ENCODE measurements at places on chromosomes 1 and 21.

- no peak for DNase-seq
Observed at GRCh38 chr1:228016653-228017355, 10.0 kb downstream of the WNT3A start.

DNA sequence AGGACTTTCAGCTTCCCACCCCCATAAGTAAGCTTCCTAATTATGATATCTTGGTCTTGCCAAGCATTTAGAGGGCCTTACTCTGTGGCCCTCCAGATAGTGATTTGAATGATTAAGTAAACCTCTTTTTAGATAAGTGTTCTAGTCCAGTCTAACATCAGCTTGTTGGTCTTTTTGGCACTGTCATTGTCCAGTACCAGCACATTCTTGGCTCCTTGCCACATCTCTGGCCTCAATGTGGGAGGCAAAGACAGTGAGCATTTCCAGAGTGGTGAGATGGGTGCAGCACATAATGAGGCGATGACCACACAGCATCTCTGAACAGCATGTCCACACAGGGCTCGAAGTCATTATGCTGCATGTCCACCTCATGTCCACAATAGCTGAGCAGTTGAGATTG is 6.1 kb downstream of the CAPZA1 start:
- DNase-seq = no peak

DNA sequence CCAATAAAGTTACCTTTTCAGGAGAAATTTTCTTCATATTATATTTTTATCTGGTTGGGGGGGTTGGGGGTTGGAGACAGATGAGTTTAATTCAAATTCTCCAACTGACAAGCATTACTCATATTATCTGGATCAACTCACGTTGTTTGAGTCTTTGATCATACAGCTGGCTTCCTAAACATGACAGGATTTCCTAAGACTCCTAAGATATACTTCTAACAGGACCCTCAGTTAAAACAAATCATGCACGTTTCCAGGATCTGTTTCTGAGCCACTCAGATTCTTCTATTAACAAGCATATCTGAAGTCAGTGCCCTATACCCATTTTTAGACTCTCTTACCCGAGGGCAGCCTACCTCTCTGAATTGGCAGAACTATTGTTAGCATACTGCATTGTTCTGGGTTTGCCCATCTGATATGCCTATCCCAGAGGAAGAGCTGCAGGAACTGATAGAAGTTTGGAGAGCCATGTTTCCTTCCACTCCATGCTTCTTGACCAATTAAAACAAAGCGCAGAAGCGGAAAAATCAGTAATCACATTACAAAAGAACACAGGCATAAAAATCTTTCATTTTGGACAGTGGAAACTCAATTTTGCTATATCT is 653.9 kb downstream of the LTN1 start:
- DNase-seq = no peak

DNA sequence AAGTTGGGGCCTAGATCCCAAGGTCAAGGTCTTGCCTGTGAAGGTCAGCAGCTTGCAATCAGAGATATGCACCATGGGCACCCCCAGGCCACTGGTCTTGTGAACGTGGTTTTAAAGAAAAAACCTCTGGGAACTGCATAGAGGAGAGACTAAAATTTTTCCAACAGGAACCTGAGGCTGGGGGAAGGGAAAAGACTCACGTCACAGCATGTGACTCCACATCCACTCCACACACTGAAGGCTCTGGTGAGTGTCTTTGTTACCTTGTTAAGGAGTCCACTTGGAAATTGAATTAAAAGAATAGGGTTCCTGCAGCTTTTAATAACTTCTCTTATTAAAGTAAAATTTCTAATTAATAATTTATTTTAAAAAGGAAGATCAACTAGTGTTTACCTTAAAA is 224.9 kb downstream of the DAB1 start:
- DNase-seq = no peak

- DNase-seq = peak; percentile 92
Observed at GRCh38 chr1:184753608-184754475, 816 bp downstream of the EDEM3 start.

DNA sequence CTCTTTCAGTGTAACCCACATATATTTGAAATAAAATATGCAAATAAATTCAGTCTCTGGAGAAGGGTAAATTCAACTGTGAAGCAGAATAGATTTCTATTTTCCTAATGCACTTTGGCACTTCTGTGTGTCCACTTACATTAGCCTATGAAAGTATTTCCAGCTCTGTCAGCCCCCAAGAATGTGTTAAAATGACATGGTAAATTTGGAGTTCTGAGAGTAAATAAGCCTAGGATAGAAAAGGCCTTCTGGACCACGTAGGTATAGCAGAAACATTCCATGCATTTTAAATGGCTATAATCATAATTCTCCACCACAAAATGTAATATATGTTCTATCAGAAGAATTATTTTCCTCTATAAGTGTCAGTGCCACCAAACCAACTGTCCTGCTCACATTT is 276.2 kb downstream of the NEGR1 start:
- no peak for DNase-seq

- DNase-seq = no peak
Observed at GRCh38 chr1:110787328-110788071, 85.4 kb upstream of the CD53 start.

DNA sequence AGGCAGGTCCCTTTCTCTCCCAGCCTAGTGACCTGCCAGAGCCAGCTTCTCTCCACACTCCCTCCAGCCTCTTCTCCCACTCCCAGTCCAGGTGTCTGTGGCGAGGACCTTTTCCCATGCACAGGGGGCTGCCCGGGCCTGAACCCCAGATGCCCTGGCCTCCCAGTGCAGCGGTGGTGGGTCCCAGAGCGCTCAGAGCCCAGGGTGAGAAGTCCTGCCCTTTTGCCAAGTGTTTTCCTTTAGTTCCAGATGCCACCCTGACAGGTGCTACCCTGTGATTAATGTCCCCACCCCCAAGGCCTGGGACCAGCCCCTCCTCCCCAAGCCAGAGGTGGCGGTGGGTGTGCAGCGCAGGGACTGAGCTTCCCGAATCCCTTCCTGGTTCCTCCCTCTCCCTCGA is 90.4 kb downstream of the PAX7 start:
- DNase-seq = no peak

GRCh38 chr21:45572231-45572630 is 30.0 kb upstream of the SLC19A1 start:
- DNase-seq = no peak
